Suppressor macrophage treated with lipopolysaccharide for 1 hour (primary cell): ENCODE measurements at places on chromosomes 11 and 22.
A peak's percentile ranks its signal among the peaks of the same experiment; 100 is the strongest.

- no peak for DNase-seq
Observed at GRCh38 chr22:30705710-30706651, 11.3 kb downstream of the OSBP2 start.

DNA sequence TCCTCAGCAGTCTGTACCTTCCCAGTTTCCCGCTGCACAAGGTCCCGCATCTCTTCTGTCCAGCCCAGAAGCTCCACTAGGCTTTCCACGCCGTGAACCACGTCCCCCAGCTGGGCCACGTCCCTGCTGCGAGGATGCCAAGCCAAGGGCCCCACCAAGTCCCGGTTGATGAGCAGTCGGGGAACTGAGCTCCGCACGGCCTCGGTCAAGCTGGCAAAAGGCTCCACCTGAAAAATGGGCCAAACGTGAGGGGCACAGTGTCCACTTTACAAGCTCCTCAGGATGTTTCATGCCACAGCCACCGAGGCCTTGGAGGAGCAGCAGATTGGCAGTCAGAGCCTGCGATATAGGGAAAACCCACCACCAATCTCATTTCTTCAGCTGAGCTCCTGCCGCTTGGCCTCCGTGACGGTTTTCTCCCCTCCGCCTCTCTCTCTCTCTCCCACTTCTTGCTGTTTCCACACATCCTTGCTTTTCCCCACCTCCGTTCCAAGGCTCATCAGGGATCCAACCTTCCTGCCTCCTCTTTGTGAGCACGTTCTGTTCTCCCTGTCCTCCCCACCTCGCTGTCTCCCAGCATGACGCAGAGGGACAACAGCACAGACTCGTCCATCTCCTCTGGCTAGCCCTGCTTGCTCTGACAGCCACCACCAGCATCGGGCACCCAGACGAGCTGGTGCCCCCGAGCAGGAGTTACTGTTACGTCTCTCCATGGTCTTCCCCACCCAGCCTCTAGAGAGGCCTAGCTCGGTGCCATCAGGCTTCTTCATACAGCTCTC lies 11.5 kb downstream of the RIC8A start:
- no peak for DNase-seq

DNA sequence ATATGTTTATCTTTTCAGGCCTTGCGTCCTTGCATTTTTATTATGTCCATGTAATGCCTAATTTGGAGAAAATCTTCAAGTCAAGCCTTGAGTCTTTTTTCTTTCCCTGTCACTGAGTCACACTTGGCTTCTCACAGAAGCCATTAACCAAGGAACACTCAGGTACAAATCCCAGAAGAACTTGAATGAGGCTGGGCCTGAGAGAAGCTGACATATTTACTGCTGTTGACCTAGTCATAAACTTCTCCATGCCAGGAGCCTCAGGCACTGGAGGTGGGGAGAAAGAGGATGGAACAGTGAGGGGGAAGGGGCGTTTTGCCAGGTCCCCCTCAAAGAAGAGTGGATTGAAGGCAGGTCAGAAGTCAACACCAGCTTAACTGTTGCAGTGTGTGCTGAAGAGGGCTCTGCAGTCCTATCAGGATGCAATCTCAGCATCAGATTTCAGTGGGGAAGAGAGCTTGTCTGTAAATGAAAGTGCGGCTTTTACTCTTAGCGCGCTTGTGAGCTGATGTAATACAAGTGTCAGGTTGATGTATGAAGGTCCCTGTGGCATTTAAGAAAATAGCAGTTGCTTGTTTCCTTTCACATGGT lies 526.0 kb downstream of the ETS1 start:
- no peak for DNase-seq

DNA sequence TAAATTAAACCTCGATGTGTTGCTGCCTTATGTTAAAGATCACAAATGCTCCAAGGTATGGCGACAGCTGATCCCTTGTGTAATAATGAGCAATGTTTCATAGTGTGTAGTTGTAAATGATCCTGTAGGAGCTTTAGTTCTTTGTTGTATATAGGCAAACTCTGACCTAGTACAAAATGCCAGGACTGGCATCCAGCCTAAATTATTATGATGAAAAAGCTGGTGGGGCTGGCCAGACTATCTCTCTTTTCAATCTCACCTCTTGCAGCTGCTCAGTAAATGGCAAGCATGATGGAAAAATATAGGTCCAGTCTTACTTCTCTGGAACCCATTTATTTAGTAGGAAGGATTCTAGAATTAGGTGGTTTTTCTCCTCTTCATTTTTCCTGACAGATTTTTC lies 345.1 kb upstream of the C11orf87 start:
- DNase-seq = no peak

DNA sequence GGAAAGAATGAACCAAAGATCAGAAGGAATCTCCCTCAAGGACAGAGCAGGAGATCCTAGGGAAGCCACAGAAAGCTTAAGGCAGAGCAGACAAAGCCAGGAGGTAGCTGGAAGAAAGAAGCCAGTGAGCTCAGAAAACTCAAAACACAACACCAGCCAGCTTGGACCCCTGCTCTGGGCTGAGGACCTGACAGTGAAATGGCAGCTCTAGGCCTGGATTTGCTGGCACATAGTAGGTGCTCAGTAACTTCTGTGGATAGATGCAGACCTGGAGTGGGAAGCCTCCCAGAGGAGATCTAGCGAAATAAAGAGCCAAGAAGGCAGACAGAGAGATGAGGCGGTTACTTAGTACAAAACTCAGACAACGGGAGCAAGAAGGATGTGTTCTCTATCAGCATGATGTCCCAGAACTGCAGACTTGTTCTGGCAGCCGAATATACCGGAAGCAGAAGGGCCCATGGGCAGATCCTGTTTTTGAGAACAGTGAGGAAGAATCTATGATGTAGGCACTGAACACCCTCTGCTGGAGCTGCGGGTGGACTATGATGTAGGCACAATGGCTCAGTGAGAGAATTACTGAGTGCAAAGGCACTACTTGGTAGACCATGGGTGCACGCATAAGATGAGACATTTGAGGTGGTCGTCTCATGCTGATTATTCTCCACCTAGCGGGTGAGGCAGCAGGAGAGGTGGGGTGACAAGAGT lies 4.8 kb downstream of the ROBO4 start:
- DNase-seq = peak; percentile 55

DNA sequence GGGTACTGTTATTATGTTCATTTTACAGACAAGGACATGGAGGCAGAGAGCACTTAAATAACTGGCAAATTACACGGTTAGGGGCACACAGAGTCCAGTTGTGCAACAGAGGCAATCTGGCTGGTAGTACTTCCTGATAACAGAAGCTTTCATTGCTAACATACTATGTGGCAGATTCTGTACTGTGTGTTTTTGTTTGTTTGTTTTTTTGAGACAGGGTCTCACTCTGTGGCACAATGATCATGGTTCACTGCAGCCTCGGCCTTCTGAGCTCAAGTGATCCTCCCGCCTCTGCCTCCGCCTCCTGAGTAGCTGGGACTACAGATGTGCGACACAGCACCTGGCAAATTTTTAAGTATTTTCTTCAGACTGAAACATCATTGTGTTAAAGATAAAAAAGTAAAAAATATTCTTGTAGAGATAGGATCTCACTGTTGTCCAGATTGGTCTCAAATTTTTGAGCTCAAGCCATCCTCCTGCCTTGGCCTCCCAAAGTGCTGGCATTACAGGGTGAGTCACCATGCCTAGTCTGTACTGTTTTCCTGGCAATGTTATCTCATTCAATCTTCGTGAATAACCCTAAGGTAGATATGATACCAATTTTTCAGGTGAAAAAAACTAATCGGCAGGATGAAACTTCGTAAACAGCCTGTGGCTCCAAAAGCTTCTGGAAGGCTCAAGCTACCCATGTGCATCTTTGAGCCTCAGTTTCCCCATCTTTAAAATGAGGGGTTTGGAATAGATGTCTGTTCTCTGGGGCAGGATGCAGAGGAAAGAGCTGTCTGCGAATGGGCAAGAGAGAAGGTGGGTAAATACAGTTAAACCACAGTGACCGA lies 921 bp upstream of the NUCB2 start:
- DNase-seq = no peak

DNA sequence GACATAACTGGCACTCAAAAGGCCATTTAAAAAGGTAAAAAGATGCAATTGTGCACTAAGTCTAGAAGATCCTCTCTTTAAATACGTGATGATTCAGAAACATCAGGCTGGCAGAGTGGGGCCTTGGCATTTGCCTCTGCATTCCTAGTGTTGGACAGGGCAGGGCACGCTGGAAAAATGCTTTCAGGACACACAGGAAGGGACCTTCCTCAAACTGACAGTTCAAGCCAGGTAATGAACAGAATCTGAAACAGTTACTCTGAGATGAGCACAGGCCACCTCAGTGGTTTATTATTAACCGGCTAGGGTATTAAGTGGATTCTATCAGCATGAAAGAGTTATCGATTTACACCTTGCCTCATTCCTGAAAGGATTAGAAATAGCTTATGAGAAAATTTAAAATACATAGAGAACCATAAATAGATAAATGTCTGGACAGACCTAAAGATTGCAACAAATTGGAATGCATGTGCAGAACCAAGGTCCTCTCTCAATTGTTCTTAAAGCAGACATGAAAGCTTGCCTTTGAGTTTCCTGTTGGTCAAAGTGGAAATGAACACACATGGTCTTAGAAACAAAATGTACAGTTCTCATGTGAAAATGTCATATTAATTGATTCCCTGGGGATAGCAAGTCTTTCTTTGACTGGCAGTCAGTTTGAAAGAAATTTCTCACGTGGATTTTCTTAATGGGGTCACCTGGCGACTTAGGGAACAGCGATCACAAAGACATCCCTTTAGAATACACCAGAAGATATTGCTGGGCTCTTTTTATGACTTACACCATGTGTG lies 21.5 kb upstream of the CSNK2A3 start:
- no peak for DNase-seq

GRCh38 chr11:97544431-97544830 lies 1154.6 kb downstream of the JRKL start:
- DNase-seq = no peak

DNA sequence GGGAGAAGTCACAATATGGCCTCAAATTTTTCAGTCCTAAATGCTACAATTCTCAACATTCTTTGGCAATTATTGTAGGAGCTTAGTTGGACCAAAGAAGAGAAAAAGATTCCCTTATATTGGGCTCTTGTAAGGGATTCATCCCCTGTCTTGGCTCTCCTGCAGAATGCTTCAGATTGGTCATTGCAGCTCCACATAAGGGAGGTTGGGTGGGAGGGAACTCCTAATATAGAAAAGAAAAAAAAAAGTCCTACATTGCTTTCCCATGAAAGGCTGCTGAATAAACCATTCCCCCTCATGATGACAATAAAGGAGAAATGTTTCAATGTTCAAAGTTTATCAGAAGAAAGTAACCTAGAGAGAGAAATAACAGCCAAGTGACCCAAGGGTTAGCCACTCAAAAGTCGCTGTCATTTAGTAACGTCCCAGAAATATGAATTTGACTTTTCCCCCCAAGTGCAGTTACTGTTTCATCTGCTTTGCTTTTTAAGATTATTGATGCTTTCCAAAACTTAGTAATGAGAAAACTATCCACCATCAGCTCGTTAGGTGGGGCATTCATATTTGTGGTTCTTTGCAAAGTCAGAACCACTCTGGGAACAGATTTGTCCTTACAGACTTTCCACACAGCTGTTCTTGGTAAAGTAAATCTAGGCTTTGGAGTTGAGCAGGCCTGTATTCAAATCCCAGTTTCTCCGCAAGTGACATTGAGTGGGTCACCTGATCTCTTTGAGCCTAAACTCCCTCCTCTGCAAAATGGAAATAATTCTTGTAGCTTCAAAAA lies 5.0 kb upstream of the SLC1A2 start:
- no peak for DNase-seq

DNA sequence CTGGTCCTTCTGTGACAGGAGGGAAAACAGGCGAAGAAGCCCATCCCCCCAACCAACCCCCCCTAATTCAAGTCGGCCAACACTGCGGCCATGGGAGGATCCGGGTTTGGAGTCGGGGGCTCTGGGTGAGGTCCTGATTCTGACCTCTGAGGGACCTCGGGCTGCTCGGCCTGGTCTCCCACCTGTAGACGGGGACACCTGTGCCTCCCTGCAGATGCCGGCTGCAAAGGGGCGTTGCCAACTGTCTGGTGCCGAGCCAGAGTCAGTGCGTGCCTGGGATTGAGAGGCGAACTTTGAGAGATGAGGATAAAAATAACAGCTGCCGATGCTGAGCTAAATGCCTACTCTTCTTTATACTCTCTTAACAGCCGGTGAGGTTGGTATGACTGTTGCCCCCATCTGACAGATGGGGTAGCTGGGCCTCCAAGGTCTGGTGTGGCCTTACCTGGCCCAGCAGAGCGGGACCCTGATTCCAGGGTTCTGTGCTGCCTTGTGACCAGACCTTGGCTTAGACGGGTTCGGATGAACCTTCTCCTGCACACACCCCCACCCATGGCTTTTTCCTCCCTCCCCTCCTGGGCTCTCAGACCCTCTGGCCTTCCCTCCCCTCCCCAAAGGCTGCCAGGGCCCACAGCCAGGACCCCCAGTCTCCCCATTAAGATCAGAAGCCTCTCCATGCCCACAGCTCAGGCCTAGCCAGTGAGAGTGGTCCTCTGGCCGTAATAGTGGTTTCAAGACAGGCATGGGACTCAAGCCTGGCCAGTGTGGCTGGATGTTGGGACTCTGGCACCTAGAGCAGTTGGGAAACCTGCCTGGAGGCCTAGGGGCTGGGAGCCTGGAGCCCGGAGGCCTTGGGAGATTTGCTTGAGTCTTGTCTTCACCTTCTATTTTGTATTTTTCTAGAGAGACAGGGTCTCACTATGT lies 41.7 kb downstream of the KCNJ4 start:
- no peak for DNase-seq

GRCh38 chr22:24315367-24315966 lies 44.8 kb downstream of the SPECC1L start:
- no peak for DNase-seq

- no peak for DNase-seq
Observed at GRCh38 chr11:8081591-8082250, 710 bp downstream of the TUB start.

DNA sequence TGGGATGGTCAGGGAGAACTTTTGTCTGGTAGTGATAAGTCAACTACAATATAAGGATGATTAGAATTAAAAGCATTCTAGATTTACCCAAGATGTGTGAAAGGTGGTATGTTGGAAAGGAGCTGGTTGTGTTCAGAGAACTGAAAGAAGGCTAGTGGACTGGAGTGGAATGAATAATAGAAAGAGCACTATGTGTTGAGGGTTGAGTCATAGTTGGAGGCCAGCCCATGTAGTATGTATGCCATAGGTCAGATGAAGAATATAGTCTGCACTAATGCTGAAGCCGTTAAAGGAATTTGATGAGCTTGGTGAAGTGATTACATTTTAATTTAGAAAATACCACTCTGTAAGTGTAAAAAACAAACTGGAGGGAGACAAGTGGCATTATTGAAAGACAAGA lies 514.1 kb downstream of the CNTN5 start:
- no peak for DNase-seq

GRCh38 chr11:81866896-81867295 lies 866.8 kb downstream of the FAM181B start:
- no peak for DNase-seq

- peak; percentile 40 for DNase-seq
Observed at GRCh38 chr22:19478045-19478900, 720 bp downstream of the UFD1 start.

- DNase-seq = peak; percentile 90
Observed at GRCh38 chr22:36644333-36644757, 59.2 kb downstream of the CACNG2 start.

GRCh38 chr11:132231656-132232347 lies 861.4 kb downstream of the NTM start:
- no peak for DNase-seq

GRCh38 chr11:134481135-134481534 lies 69.1 kb upstream of the B3GAT1 start:
- DNase-seq = no peak

- DNase-seq = peak; percentile 95
Observed at GRCh38 chr11:9716275-9717039, 52.6 kb downstream of the SWAP70 start.

GRCh38 chr11:120577624-120578363 lies 66.2 kb downstream of the GRIK4 start:
- DNase-seq = no peak

GRCh38 chr22:37260901-37261336 lies 16.9 kb upstream of the RAC2 start:
- peak; percentile 78 for DNase-seq
